PC-3 (cell line): ENCODE measurements at places on chromosomes 1 and 21. TPM values are rescaled to one million over a fixed set of nuclear protein-coding genes. Genes with fewer than 3 reads are reported as not detected.

DNA sequence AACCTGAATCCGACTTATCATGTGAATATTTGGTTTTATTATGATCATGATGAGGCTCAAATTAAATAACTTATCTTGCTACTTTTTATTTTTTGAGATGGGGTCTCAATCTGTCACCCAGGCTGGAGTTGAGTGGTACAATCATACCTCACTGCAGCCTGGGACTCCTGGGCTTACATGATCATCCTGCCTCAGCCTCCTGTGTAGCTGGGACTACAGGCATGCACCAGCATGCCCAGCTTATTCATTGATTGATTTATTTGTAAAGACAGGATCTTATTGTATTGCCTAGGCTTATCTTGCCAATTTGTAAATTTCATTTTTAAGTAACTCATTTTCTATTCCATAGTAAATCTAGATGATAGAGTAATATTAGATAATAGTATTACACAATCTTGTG lies 84.3 kb downstream of the COL11A1 start:
- DNase-seq: no peak
- no peak overlapping the region for H3K27ac ChIP-seq
- no peaks in the 10 kb centered on the region for H3K4me1 ChIP-seq
- H3K4me3 ChIP-seq: no peak overlapping the region
- H3K27me3 ChIP-seq: peaks cover 72% of the 10 kb centered on the region

GRCh38 chr1:110896090-110896489 lies 23.1 kb downstream of the CD53 start:
- no peak overlapping the region for H3K27ac ChIP-seq
- DNase-seq: no peak

Gene CLSTN1
- 98.3 and 117 TPM in 2 replicates for total RNA-seq

DNA sequence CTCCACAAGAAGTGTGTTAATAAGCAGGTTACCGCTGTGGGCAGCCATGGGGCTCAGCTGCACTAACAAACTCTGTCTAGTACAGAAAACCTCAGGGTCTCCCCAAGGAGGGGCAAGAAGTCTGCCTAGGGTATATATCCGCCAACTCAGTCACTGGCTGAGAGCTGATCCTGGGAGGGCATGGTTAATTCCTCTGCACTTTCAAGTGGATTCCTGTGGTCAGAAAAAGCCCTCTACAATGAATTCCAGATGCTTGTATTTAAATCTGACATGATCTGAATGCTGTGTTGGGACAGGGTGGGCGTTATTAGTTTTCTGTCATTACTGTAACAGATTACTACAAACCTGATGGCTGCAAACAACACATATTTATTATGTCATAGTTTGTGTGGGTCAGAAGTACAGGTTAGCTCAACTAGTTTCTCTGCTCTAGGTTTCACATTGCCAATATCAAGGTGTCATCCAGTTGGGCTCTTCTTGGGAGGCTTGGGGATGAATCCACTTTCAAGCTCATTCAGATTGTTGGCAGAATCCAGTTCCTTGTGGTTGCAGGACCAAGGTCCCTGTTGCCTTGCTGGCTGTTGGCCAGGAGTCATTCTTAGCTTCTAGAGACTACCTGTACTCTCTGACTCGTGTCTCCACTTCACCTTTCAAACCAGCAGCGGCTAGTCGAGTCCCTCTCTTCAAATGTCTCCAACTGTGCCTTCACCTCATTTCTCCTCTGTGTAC lies 8.0 kb upstream of the SELE start:
- H3K36me3 ChIP-seq: no peaks in the 10 kb centered on the region
- no peaks in the 10 kb centered on the region for H3K4me1 ChIP-seq
- no peak for DNase-seq
- H3K27ac ChIP-seq: no peak overlapping the region

- peaks cover 13% of the 10 kb centered on the region; the same call in 1 of the 2 replicates for H3K27me3 ChIP-seq
- no peak for DNase-seq
- H3K4me1 ChIP-seq: no peaks in the 10 kb centered on the region
- no peak overlapping the region for H3K4me3 ChIP-seq
- H3K36me3 ChIP-seq: no peaks in the 10 kb centered on the region
Observed at GRCh38 chr21:45632160-45632559, 11.4 kb upstream of the PCBP3 start.

GRCh38 chr1:91980663-91981062 lies 31.5 kb downstream of the BRDT start:
- H3K27me3 ChIP-seq: peaks cover 53% of the 10 kb centered on the region
- H3K36me3 ChIP-seq: no peaks in the 10 kb centered on the region
- H3K4me3 ChIP-seq: no peak overlapping the region
- no peaks in the 10 kb centered on the region for H3K4me1 ChIP-seq
- H3K27ac ChIP-seq: no peak overlapping the region
